Stimulated activated CD8-positive, alpha-beta memory T cell treated with anti-CD3 and anti-CD28 coated beads, Interleukin-7, amount 100 ng/mL, for 1 hour (primary cell): ENCODE measurements at places on chromosomes 16 and 17.

GRCh38 chr17:79993390-79994227 lies 42.1 kb downstream of the TBC1D16 start:
- DNase-seq: no peak

- no peak for DNase-seq
Measured at GRCh38 chr16:80507538-80507937, 33.3 kb upstream of the DYNLRB2 start.

- no peak for DNase-seq
Measured at GRCh38 chr17:56173958-56174835, 20.9 kb downstream of the ANKFN1 start.

- no peak for DNase-seq
Measured at GRCh38 chr16:84953190-84953746, 58.1 kb downstream of the ZDHHC7 start.

GRCh38 chr16:23279721-23280153 lies 22.4 kb upstream of the SCNN1B start:
- no peak for DNase-seq

GRCh38 chr16:21656795-21657768 lies 4.7 kb upstream of the IGSF6 start:
- DNase-seq: no peak

DNA sequence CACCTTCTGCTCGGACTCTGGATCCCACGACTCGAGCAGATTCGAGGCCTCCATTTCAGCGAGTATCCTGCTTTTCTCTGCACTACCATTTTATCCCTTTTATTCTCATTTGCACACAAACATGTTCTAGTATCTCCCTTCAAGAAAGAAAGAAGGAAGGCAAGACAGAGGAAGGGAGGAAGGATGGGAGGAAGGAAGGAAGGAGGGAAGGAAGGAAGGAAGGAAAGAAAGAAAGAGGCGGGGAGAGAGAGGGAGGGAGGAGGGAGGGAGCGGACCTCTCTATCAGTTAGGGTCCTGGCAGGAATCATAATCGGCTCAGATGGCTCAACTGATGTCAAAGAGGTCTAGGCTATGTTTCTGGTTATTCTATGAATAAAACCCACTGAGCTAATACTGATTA lies 10.3 kb upstream of the KSR1 start:
- no peak for DNase-seq

DNA sequence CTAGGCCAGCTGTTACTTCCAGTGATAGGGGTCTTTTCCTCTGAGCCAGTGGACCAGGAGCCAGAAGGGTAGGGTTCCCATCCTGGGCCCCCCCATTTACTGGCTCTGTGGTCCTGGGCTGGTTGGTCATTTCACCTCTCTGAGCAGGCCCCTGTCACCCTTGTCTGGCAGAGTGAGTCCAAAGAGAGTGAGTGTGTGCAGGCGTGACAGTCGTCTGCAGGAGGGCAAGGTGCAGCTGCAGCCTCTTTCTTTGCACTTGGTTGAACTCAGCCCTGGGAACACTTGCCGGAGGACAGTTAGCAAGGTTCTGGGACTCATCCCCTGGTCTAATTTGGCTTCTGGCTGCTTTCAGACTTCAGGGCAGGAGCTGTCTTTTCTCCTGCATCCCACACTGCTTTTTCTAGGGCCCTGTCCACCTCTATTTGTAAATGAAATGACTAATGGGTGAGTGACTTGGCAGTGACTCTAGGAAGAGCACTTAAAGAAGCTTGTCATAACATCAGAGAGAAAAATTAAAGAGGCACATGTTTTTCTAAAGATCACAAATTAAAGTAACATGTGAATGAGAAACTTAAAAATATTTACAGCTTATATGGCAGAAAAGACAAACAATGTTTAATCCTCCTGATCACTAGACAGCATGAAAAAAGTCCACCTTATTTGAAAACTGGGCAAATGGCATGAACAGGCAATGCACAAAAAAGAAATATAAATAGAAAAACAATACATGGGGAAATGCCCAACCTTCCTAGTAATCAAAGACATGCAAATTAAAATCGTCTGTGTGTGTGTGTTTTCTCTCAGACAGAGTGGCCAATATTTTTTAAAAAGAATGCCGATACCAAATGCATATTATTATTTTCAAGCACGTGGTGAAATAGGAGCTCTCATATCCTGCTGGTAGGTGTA lies 137.5 kb downstream of the NTN1 start:
- no peak for DNase-seq

DNA sequence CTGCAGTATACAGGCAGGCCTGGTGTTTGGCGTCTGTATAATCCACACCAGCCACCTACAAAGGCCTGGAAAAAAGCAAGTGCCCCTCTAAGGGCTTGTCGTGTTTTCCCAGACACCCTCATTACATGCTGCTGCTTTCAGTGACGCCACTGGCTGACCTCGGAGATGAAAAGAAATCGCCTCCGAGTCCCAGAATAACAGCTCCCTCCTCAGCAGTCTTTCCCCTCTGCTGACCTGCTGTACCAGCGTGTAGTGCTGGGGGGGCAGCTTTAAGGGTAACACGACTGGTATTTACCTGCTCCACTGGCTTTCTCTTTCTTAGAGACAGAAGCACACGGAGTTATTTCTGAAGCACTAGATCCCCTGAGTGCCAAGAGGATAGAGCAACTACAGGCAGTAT lies 296.8 kb downstream of the GRIN2A start:
- DNase-seq: no peak

DNA sequence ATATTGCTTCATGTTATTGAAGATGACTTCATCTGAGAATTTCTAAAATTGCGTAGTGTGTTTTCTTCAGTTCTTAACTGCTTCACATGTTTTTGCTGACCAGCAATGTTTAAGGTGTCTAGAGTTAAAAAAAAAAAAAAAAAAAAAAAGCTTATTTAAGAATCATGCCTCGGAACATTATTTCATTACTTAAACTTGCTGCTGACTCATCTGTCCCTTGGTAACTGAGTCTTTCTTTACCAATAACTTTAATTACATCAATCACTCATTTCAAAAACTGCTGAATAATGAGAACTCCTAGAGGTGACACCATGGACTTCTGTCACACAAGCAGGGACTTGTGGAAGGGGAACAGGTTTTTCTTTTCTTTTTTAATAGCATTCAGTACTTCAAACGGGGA lies 16.2 kb downstream of the IRX5 start:
- DNase-seq: no peak

DNA sequence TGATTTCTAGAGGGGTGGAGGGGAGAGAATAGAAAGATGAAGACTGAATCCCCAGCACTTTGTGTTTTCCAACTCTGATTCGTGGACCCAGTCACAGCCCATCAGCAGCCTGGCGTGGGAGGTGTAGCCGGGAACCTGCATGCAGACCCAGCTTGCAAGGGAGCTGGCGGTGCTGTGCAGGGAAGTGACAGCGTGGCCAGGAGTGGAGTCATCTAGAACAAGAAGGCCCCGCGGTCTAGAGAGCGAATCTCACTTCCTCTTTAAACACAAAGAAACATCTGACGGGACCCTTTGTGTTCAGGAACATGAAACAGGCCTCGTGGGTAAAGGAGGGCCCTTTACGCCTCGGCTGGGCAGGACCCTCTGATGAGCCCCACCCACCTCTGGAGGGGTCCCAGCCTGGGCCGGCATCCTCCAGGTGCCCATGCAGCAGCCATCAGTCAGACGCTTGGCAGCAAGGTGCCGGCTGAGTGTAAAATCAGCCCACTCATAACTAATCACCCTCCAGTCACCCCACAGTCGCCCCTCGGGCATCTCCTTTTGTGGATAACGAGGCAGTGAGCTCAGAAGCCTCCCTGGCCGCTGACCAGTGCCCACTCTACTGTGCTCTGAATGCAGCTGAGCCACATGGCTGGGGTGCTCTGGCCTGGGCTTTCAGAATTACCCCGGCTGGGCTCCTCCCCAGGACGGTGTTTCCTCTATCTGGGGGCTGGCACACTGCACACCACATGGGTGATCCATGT lies 4.4 kb downstream of the SNAI3 start:
- no peak for DNase-seq

- DNase-seq: no peak
Measured at GRCh38 chr16:13013043-13013442, 111.6 kb downstream of the SHISA9 start.

DNA sequence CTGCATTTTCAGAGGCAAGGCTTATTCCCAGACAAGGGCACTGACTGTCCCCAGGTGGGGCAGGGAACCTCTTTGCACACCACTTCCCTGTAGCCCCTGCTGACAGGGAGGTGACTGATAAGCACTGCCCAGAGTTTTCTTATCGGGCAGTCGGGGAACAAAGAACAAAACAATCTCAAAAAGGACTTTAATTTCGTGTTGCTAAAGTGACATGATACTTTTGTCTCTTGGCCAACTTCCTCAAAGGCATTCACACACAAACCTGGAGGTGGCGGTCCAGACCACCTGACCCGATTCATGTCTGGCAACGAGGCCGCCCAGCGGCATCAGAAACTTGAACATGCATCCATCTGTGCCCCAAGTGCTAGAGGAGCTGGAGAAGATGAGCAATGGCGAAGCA lies 28.9 kb downstream of the ZDHHC7 start:
- DNase-seq: no peak

GRCh38 chr17:43840814-43841213 lies 6.2 kb upstream of the CD300LG start:
- no peak for DNase-seq

- DNase-seq: no peak
Measured at GRCh38 chr17:15380446-15380845, 39.0 kb upstream of the TEKT3 start.

GRCh38 chr17:64940055-64940454 lies 20.8 kb upstream of the LRRC37A3 start:
- no peak for DNase-seq

- no peak for DNase-seq
Measured at GRCh38 chr17:66755101-66755943, 79.6 kb upstream of the CACNG5 start.

DNA sequence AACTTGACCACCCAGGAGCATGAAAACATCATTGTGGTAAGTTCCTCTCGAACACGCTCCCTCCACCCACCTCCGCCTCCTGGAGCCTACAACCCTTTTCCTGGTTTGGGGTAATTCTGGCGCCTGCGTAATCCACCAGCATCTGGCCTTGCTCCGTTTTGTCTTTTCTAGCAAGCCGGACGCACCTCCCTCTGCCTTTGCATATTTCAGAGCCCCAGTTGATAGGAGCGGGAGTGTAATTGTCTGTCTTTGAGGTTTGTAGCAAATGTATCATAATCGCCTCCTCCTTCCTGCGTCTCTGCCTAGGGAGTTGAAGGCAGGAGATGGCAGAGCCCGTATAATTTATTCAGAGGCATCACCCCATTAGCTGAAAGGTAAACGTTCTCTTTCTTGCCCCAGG lies 121.3 kb upstream of the PLCG2 start:
- no peak for DNase-seq

DNA sequence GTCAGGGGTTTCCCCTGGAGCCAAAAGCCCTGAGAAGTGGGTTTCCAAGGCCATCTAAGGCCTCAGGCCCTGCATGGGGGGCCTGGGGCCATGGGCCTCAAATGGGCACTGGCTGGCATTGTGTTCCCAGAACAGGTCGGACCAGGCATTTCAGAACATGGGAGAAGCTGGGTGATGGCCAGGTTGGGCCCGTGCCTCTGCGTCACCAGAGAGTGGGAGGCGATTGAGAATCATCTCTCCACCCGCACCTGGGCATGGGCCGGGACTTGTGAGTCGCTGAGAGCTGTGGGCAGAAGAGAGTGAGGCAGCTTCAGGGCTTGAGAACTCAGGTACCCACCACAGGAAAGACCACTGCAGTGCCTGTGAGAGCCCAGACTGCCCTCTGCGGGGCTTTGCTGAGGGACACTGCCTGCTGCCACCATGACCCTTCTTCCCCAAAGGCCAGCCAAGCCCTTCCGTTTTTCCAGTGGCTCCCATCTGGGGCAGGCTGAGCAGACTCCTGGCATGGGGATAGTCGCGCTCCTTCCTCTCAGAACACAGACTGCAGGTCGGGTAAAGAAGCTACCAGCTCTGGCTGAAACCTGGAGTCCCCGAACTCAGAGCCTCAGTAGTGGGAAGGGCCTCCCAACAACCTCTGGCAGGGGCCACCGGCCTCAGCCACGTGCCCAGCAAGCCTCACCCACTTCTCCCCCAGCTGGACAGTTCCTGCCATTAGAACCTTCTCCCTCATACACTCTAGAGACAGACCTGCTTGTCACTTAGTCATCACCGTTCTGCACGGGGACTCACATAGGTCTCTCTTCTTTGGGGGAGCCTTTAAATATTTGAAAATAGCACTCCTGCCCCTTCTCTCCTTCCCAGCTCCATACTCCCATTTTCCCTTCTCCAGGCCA lies 1.6 kb downstream of the RAB11FIP4 start:
- no peak for DNase-seq

DNA sequence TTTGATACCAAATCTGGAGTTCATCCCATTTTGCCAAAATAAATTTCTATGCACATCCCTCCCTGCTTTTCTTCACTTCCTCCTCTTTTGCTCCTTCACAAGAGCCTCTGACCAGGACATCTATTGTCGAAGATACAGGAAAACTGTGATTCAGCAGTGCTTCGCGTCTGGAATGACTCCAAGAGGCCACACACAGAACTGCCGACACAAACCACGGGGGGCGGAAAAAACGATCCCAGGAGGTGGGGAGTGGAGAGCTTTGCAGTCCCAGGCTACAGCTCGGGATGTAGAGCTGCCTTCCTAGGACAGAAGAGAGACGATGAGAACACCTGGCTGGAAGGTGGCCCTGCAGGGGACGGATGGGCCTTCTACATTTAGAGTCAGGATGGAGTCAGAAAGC lies 102.8 kb downstream of the XYLT1 start:
- no peak for DNase-seq

- no peak for DNase-seq
Measured at GRCh38 chr16:50390914-50391716, 22.3 kb upstream of the BRD7 start.

DNA sequence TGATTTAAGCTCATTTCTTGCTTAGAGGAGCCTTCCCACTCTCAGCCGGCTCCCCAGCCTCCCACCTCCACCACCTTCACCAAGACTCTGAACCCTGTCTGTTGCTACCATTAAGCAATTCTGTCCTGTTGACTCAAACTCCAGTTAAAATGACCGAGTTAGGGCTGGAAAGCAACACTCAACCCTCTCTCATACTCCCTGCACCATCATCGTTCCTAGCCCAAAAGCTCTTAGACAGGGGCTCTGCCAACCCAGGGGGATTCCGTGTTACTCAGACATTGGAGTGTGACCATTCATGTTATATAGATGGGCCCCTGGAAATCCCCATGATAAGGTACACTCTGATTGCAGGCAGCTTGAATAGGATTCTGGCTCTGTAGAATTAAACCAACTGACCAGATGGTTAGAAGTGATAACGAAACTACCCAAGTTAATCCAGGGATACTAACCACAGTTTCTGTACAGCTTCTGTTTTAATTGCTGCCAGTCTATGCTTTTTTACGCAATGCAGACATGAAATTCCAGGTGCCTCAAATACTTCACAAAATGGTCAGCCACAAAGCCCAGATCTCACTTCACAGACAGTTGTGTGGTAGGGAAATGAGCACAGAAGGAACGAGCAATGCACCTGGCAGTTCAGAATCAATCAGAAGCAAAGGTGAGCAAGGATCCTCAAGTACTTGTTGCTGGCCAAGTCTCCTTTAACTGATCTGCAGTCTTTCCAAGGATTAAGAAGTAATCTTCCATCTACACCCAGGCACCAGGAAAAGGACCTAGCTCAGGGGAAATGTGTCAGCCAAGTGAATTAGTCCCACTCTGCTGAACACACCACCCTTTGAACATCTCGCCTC lies 2.1 kb downstream of the SSTR2 start:
- no peak for DNase-seq
